Caudate nucleus (tissue), 63 donors: ENCODE measurements at places on chromosomes 1 and 21.

- no peak for DNase-seq
Observed at GRCh38 chr1:228219962-228220780, 12.3 kb downstream of the OBSCN start.

GRCh38 chr1:234763910-234764309 is 153.9 kb upstream of the IRF2BP2 start:
- no peak for DNase-seq

- no peak for DNase-seq
Observed at GRCh38 chr1:46677339-46677738, 5.7 kb downstream of the TEX38 start.

- no peak for DNase-seq
Observed at GRCh38 chr1:202860744-202861419, 28.1 kb downstream of the RABIF start.

DNA sequence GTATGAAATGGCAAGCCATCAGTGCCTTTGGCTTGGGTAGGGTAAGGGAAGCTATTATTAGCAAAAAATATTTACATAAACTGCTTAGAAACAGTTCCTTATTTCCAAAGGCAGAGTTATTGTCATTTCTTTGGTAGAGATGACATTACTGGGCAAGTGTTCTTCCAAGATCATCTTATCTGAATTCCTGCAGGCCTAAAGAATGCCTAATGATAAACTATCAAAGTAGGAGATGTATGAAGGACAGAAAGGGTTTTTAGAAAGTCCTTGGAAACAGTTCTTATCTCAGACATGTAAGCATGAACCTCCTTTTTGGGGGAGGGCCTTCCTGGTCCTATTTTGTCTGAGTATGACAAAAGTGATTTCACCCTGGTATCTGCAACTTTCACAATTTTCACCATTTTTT is 5.1 kb upstream of the FRRS1 start:
- no peak for DNase-seq

DNA sequence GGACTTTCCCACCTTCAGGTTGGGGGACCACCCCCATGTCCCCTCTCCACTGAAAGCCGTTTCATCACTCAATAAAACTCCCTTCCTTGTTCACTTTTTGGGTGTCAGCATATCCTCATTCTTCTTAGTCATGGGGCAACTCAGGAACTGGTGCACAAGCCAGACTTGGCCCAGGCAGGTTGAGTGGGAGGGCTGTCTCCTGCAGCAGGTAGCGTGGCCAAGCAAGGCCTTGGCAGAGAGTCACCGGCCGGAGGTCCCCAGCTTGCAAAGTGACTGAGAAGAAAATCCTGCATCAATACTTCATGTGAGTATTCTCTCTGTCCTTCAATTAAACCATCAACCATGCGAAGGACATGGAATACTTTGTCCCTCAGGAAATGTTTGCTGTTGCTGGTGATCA is 148.9 kb downstream of the RHOU start:
- no peak for DNase-seq

DNA sequence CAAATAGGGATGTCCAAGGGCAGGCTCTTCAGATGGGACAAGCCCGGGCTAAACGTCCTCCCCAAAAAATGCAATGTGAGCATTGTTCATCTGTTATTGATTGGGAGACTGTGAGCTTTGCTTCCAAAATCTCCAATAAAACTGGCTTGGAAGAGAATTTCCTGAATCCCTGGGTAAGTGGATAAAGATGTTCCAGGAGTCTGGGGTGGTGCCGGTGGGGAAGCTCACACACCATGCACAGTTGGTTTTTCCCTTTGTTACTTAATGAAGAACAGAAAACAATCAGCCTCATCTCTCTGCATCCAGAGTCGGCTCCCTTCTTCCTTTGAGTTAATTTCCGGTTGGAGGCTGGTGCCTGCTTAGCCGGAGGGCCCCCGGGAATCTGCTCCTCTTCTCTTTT is 72.1 kb upstream of the ZBTB40 start:
- DNase-seq, result no peak

- DNase-seq, result no peak
Observed at GRCh38 chr1:67766141-67766978, 66.9 kb downstream of the GNG12 start.

- DNase-seq, result no peak
Observed at GRCh38 chr1:181643631-181644030, 160.3 kb downstream of the CACNA1E start.

- no peak for DNase-seq
Observed at GRCh38 chr1:244552336-244552735, 91.3 kb downstream of the CATSPERE start.

DNA sequence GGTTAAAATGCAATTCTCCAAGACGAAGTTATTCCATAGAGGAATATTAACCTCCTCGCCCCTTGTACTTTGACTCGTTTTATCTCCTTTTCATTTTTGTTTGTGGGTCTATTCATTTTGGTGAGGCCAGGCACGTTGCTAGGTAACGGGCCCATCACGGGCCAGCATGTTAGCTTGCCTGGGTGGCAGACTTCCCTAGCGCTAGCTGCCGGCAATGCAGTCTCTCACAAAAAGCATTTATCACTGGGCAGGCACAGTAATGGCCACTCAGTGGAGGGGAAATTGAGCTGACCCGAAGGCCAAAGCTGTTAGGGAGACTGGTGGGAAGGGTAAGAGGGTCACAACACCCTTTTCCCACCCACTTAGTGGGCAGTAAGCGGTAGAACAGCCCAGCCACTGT is 234.4 kb upstream of the FOXD3 start:
- DNase-seq, result peak; percentile 27

GRCh38 chr1:58670181-58670580 is 29.7 kb downstream of the MYSM1 start:
- no peak for DNase-seq

DNA sequence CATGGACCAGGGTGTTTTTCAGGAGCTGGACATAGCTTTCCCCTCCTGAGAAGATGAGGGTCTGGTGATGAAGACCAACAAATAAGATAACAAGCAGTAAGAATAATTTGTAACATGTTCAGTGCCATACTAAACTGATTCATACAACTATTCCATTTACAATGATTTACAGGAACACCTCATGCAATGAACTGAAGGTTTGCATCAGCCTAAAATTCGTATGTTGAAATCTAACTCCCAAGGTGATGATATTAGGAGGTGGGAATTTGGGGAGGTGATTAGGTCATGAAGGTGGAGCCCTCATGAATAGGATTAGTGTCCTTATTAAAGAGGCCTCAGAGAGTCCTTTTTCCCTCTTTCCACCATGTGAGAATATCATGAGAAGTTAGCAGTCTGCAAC is 15.9 kb upstream of the NIBAN1 start:
- no peak for DNase-seq

- no peak for DNase-seq
Observed at GRCh38 chr21:42058631-42059111, 12.4 kb upstream of the UMODL1 start.

DNA sequence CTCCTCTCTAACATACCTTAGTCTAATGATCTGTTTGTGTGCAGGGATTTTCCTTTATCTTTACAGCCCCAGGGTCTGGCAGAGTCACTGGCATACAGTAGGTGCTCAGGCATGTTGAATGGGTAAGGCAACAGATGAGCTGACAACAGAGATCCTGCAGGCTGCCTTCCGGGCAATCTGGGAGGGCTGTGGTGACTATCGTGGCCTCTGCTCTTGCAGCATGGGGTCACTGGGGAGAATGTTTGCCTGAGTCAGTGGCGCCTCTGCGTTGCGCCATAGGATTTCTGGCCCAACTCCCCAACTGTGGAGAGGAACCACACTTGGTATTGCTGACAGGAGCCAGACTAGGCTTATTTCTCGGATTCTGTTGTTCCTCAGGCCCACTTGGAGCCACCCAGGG is 93.8 kb downstream of the LAMC2 start:
- no peak for DNase-seq

DNA sequence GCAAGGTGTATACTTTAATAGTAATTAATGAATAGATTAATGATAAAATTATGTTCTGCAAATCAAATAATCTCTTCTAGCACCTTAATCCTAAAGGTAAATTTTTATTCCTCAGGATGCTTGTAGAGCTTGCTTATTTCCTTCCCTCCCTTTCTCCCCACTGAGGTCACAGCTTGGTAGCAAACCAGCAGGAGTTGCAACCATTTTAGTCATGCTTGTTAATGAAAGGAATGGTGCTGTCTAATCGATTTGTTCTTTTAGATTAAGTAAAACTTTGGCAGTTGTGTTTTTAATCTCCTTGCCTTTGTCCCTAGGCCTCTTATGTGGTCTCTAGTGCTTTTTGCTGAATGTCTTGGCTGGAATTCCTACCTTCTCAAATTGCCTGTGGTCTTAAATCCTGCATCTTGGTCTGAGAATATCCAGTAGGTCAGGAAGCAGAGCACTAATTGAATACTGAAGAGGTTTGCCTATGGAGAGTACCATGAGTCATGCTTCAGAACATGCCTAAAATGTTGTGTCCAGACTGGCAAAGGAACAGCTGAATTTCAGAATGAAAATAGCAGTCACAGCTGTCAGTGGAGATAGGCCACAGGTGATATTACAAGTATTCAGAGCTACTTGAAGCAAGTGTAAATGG is 36.3 kb upstream of the RWDD3 start:
- DNase-seq, result no peak

DNA sequence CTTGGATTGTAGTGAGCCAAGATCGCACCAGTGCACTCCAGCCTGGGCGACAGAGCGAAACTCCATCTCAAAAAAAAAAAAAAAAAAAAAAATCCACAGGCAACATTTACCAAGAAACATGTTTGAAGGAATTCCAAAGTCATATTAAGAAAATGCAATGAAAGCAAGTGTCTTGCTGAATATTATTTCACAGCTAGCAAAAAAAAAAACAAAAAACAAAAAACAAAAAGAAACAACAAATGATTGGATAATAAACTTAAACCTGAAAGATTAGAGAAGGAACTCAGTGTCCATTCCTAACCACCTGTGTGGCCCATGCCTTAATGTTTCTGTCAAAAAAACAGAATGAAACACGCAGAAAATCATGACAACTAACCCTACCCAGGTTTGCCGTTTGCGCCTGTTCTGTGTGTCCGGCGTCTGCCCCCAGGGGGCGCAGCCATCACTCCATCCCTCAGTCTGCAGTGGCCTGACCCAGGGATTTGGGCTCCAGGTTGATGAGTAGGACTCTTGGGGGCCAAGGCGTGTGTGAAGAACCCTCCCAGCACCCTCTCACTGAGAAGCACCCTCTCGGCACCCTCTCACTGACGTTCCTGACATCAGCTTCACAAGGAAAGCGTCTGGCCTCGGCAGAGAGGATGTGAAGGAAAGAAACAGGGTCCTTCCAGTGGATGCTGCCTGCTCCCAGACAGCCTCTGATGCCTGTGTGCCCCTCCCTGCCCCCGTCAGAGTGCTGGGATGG is 19.2 kb upstream of the PTTG1IP start:
- DNase-seq, result no peak

DNA sequence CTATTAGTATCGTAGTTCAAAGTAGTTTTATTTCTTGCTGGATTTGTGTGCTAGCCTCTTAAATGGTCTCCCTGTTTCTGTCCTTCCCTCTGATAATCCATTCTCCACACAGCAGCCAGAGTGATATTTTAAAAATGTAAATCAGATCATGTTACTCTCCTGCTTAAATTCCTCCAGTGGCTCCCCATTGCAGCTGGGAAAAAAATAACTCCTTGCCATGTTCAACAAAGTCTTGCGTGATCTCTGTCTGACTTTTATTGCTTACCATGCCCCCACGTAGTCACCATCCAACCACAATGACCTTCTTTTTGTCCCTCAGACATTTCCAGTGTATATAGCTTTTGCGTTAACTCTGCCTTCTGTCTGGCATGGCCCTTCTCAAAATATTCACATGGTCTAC is 178.8 kb downstream of the FGGY start:
- DNase-seq, result no peak

DNA sequence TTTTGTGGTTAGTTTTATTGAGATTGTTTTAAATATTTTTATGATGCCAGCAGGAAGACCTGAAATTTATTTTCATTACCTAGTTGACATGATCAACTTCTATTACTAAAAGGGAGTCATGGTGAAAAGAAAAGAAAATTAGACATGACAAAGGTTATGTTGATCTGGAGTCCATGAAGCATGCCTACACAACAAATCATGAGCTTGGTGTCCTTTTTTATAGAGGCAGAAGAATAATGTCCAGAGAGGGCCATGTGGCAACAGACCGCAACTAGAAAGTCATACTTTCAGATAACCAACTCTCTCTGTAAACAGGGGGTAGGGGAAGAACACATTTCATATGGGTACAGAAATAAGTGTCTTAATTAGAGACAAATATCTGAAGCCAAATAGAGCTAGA is 175.5 kb upstream of the HOOK1 start:
- DNase-seq, result no peak

GRCh38 chr1:39205102-39205780 is 746 bp downstream of the MACF1 start:
- DNase-seq, result no peak

GRCh38 chr1:231770506-231771175 is 144.1 kb downstream of the DISC1 start:
- no peak for DNase-seq

DNA sequence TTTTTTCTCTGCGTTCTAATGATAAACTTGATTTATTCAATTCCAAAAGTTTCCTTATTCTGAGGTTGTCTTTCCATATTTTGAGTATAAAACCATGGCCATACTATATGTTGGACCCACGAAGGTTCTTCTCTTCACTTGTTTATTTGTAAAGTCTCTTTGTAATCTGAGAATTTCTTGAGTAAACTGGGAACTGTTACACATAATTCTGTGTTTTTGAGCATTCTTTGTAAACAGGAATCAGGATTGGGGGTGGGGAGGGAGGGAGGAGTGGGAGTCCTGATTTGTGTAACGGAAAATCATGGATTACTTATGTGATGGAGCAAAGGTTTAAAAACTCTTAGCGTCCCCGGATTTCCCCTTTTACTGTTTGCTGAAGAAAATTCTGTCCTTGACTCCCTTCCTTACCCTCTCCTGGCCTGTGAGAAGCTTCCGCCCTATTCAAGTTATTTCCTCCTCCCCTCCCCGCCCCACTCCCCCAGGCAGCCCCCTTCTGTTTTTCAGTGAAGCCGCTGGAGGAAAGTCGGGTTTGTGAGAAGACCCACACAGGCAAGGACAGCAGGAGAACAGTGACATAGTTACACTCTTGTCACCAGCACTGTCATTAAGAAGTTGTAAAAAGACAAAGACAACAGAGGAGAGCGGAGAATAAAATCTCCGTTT is 6.4 kb upstream of the NBPF11 start:
- no peak for DNase-seq

DNA sequence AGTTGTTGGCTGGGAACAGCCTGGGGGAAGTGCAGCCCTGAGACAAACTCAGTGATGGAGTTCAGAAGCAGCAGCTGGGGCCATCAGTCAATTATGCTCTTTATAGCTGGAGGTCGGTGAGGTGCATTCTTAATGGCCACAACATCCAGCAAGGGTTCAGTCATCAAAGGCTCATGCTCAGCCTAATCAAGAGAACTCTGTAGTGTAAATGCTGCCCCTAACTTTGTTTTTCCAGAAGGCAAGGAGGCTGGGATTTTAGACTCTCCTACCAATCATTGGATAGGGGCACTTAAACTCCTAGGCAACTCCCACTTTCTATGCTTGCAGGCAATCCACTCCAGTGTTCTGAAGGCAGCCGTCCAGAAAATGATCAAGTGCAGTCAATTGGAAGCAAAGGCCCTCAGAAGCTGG is 15.0 kb upstream of the RGS4 start:
- DNase-seq, result no peak
